ENCODE measurements at places on chromosomes 1 and 21.

DNA sequence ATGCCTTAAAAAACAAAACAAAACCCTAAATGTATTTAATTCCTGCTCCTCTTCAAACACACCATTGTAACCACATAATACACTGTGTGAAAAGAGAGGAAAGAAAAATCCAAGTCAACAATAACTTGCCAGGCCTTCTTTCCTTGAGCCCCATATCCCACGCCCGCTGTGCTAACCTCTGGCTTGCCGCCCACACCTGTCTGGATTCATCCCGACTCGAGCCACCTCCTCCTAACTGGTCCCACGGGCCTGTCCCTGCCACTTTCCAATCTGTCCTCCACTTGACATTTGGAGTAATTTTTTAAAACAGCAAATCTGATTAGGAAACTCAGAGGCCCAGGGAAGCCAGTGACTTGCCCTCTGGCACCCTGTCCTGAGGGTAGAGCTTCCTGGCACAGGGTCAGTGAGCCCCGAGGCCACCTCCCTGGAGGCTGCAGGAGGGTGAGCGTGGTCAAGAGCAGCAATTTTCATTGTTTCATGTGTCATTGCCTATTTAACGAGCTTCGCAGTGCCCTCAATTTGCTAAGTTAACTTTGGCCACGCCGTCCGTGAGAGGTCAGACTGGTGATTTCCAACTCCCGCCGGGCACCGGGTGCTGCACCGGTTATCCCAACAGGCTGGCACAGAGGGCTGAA lies 54.1 kb downstream of the B3GALT5 start:
- no peak for DNase-seq

DNA sequence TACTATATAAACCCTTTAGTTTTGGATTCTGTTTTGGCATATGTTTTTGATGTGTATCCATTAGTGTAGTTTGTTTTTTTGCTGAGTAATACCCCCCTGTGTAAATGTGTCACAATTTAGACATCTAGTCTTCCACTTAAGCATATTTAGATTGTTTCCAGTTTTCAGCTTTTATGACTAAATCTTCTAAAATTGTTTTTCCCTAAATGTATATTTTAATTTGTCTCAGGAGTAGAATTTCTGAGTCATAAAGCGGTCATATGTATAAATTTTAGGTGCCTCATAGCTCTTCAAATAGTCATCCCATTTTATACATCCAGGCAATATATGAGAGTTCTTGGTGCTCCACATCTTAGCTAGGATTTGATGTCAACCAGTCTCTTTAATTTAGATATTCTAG lies 1348.0 kb downstream of the MRPL39 start:
- no peak for DNase-seq

DNA sequence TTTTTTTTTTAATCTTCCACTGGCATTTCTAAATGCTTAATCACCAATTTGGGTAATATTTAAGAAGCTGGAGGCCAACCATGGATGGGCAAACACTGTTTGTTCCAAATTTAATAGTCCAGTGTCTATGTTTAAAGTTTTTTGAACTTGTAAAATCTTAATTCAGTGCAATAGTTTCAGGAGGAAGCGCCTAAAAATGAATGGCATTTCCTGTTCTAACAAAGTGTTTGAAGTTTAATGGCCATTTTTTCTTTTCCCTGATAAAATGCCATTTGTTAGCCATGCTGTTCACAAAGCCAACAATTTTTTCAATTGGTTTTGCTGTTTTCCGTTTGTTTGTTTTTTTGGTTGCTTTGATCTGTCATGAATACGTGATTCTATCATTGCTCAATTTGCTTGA lies 552.1 kb downstream of the LMO4 start:
- DNase-seq, result no peak

DNA sequence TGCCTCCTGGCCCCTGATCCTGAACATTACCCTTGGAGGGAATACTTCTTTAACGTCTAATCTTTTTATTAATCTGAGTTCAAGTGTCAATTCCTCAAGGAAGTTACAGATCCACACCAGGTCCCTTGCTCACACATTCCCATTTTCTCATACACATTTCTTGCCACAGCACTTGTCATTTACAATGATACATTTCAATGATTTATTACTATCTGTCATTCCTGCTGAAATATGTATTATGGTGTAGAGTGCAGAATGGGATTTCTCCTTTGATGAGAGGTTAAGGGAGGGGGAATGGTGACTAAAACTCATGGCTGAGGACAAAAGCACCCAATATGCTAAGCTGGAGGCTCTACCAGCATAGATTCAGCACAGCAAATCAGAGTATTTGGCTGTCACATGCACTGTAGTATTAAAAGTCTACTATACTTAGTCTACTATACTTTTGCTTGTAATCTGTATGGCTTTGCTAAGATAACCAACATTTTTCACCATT lies 982.5 kb downstream of the TTLL7 start:
- DNase-seq, result no peak

DNA sequence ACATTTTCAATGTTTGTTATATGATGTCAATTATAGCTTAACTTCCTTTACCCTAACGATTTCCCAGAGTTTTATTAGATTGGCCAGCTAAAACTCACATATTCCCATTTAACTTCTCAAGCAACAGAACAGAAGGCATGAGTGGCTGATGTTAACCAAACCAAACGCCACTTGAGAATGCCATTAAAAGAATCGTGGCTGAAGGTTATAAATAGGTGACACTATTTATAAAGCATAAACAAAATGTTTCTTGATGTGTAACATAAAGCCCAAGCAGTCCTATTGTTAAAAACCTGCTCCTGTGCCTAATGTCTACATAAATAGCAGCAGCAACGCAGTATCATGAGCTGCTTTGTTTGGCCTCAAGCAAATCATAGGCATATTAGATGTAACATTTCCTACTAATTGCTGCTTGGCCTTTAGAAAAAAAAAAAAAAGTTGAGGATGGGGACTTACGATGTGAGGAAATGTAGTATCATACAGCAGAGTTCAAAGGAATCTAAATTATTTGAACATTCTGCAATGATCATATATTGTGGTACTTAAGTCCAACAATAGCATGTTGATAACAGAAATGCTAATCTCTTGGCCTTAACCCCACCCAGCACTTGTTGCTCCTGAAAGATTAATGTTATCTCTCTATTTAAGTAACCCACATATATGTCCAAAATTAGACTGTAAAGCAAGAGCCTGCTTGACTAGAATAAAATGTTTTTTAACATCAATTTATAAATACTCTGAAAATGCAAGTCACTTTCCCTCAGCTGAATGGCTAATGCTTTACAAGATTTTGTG lies 106.0 kb downstream of the ESRRG start:
- DNase-seq, result no peak

- no peak for DNase-seq
Observed at GRCh38 chr1:186187601-186188000, 187.5 kb downstream of the TPR start.

Measured in mesendoderm (in vitro differentiated cells).